DMS153 (cell line): ENCODE measurements at places on chromosomes 5 and 9.
A peak's percentile ranks its signal among the peaks of the same experiment; 100 is the strongest.

DNA sequence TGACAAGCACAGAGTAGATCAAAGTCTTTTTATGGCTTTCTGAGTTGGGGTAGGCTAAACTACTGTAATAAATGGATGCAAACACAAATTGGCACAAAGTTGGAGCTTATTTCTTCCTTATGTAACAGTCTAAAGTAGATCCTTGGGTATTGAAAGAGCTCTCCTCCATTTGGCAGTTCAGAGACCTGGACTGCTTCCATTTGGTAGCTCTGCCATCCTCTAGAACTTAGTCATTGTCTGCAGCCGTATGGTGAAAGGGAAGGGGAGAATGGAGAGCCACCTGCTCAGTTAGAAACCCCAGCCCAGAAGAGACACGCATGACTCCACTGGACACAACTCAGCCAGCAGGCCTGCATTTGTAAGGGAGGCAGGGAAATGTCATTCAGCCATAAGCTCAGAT is 345.0 kb downstream of the DMAC1 start:
- no peak for DNase-seq

- DNase-seq, result no peak
These were observed 71.1 kb upstream of the NR3C1 start for GRCh38 chr5:143474616-143475015.

DNA sequence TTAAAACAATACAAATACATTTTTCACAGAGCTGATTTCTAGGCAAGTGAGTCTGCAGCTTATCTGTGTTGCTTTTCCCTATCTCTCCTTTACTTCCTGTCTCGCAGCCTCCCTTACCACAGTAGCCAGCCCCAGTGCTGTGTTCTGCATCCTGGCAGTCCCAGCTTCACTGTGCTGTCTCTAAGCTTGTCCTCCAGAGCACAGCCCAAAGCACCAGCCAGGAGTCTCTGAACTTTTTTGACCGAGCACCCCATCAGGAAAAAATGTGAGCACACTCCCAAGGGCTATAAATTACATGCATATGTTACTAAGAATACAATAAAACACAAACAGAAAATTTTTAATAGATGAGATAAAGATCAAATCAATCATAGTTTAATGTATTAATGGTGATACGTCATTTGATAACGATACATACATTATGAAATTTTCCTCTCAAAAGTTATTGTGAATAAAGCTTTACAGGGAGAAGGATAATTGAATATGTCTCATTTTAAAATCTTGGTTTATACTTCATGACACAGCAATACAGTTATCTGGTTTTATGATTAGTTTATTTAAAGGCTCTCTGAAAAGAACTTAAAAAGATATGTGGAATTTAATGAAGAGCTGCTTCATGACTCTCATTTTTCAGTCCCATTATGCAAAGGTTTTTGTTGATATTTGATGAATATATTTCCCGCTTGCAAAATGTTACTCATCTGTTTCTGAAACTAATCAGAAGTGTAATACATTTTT is 7.3 kb upstream of the RHOBTB3 start:
- DNase-seq, result no peak

GRCh38 chr9:88387552-88388202 is 567 bp upstream of the SPIN1 start:
- DNase-seq, result peak; percentile 56

GRCh38 chr5:6728011-6728794 is 15.0 kb downstream of the TENT4A start:
- no peak for DNase-seq

- DNase-seq, result no peak
These were observed 235.8 kb upstream of the VLDLR start for GRCh38 chr9:2385746-2386145.

GRCh38 chr5:149445739-149446369 is 66.8 kb upstream of the IL17B start:
- DNase-seq, result no peak

GRCh38 chr9:114233491-114234185 is 78.3 kb downstream of the COL27A1 start:
- no peak for DNase-seq

DNA sequence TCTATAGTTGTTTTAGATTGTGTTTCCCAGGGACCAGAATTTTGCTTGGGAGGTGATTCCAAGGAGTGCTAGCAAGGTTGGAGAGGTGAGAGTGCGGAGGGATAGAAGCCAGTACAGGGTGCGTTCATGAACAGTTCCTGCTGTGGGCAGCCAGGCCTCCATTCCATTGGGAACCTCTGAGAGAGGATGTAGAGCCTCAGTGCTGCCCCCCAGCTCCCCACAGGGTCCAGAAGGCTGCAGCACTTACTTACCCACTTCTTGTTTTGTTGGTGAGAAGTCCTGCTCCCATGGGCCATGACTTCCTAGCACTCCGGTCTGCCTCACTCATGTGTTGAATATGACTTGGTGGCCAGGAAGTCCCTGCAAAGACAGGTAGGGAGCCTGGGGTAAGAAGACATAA is 128.2 kb upstream of the GAS1 start:
- no peak for DNase-seq

DNA sequence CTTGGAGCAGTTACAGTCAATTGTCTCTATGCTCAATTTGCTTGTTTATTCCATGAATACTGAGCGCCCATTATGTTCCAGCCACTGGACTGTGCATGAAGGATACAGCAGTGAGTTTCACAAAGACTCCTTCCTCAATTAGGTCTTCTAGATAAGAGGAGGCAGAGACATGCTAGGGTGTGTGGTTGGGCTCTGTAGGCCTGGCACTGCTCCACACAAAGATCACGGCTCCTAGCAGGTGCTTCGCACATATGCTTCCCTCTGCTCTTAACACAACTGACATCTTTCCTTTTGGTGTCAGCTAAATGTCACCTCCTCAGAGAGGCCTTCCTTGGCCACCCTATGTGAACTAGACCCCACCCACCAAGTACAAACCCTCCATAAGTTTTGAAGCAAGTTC is 10.9 kb downstream of the IL12B start:
- no peak for DNase-seq

DNA sequence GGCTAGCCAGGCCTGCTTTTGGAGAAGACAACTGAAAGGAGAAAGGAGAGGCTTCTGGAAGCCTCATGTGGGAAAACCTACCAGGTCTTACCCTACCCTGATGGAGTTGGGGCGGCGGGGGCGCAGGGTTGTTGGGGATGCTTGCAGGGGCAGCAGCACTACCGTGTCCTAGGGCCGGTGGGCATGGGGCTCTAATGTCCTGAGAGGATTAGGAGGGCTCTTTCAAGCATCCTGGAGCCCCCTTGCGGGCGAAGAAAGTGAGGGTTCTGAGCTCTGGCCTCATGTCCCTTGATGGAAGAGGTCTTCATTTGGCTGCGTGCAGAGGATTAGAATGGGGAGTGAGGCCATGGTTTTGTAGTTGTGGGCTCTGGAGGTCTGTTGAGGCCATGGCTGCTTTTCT is 86.9 kb upstream of the PITX1 start:
- DNase-seq, result no peak

GRCh38 chr5:146995878-146996277 is 117.3 kb upstream of the PPP2R2B start:
- DNase-seq, result no peak

- DNase-seq, result no peak
These were observed 138.8 kb downstream of the ROR2 start for GRCh38 chr9:91811024-91811909.

DNA sequence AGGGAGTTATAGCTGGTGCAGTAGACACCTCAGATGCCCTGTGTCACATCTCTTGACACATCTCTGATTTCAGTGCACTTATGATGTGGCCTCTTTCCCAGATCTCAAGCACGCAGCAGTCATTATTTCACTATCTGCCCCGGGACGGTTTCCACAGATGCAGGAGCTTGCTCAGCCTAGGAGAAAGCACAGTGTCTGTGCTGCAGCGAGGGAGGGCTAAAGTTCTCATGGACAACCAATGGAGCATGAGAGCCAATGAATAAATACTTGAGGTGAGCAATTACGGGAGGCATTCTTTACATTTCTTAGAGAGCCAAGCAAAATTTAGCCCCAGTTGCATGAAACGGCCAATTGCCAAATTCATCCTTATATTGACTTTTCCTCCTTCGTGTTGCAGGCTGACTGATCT is 7.4 kb upstream of the MOB3B start:
- no peak for DNase-seq

DNA sequence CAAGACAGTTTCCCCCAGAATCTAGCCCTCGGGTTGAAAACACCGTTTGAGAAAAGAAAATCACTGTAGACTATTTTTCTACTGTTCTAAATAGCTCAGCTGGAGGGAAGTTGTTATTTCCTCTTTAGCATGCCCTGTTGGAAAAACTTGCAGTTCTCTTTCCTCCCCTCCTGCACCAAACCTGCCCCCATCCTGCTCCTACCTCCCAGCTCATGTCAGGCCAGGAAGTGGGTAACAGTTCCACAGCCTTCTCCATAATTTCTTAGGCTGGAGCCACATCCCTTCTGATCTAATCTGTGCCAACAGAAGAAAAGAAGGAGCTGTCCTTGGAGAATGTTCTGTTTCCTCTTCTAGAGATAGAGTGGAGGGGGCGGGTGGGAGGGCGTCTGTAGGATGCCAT is 437.7 kb downstream of the SPOCK1 start:
- DNase-seq, result no peak

DNA sequence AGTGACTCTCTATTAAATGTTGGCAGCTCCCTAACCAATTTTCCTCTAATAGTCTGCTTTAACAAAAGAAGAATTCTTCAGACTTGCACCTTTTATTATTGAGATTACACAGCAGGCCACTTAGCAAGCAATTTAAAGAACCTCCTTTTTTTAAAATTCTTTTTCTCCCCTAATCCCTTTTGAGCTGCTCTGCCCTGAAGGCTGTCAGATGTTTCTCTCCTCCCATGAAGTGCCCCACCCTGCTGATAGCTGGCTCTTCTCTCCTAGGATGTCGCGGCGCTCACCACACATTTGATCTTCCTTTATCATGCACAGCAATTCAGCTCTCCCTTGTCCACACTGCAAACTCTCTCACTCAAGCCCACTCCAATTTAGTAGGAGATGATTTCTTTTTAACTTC is 1471.1 kb upstream of the ACO1 start:
- no peak for DNase-seq

GRCh38 chr5:66507106-66507505 is 89.1 kb upstream of the MAST4 start:
- DNase-seq, result no peak

GRCh38 chr9:7366121-7366520 is 433.5 kb downstream of the DMAC1 start:
- DNase-seq, result no peak

GRCh38 chr9:20023210-20023905 is 234.5 kb upstream of the SLC24A2 start:
- DNase-seq, result no peak

DNA sequence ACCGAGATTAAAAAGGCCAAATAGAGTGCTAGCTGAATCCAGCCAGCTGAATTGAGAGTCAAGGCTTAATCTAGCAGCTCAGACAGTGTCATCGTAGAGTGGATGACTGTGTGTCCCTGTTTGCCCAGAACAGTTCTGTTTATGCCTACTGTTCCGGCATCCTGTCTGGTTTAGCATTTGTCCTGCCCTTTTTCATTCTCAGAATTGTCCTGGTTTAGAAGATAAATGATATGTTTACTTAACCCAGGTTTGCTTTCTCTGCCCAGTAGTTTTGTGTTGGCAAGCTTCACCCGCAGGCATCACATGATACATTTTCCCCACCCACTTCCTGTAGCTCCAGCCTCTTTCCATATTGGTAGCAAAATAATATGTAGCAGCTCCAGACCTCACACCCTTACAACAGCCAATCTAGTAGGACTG is 41.3 kb upstream of the ZSWIM6 start:
- peak; percentile 59 for DNase-seq

GRCh38 chr5:134459491-134459890 is 47.8 kb upstream of the CDKN2AIPNL start:
- DNase-seq, result no peak

- peak; percentile 7 for DNase-seq
These were observed 457 bp upstream of the IDNK start for GRCh38 chr9:83622433-83622938.

GRCh38 chr9:17609312-17610005 is 30.6 kb downstream of the SH3GL2 start:
- no peak for DNase-seq

GRCh38 chr9:129649726-129650679 is 8.1 kb upstream of the ASB6 start:
- no peak for DNase-seq

GRCh38 chr5:147098233-147098790 is 136.5 kb upstream of the STK32A start:
- peak; percentile 65 for DNase-seq

DNA sequence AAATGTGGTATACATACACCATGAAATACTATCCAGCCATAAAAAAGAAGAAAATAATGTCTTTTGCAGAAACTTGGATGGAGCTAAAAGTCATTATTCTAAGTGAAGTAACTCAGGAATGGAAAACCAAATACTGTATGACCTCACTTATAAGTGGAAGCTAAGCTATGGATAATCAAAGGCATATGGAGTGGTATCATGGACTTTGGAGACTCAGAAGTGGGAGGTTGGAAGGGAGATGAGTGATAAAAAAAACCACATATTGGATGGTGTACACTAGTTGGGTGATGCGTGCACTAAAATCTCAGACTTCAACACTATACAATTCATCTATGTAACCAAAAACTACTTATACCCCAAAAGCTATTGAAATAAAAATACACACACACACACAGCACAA is 24.5 kb downstream of the ADAMTS12 start:
- no peak for DNase-seq

- DNase-seq, result no peak
These were observed 78.4 kb upstream of the ITGA1 start for GRCh38 chr5:52709167-52709925.

- DNase-seq, result no peak
These were observed 400.7 kb downstream of the KIAA0825 start for GRCh38 chr5:94217745-94218144.

DNA sequence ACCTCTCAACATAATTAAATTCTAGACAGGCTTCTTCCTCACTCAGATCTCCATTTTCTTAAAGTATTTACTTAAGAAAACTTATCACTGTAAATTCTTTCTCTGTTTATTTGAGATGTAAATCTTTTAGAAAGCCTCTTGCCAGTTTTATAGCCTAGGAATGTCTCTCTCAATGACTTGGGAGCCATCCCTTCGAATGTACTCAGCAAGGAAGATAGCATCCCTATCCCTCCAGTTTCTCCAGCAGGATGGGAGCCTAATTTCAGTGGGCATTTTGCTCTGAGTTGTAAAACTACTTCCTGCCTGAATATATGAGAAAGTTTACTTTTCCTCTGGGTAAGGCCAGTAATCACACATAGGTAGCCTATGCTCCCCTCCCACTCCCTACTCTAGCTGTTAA is 558.5 kb upstream of the ARRDC3 start:
- no peak for DNase-seq
